ENCODE measurements at places on chromosomes 11 and 22.

GRCh38 chr11:87030458-87031054, 7.2 kb upstream of the TMEM135 start:
- no peak for DNase-seq

DNA sequence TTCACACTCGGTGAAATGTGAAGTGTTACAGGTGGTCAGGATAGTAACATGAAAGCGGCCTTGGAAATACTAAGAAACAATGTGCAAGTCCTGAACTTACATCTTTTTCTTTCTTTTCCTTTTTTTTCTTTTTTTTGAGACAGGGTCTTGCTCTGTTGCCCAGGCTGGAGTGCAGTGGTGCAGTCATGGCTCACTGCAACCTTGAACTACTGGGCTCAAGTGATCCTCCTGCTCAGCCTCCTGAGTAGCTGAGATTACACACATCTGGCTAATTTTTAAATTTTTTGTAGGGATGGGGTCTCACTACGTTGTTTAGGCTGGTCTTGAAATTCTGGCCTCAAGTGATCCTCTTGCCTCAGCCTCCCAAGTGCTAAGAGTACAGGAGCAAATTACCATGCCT, 252.6 kb downstream of the SWAP70 start:
- DNase-seq: no peak

DNA sequence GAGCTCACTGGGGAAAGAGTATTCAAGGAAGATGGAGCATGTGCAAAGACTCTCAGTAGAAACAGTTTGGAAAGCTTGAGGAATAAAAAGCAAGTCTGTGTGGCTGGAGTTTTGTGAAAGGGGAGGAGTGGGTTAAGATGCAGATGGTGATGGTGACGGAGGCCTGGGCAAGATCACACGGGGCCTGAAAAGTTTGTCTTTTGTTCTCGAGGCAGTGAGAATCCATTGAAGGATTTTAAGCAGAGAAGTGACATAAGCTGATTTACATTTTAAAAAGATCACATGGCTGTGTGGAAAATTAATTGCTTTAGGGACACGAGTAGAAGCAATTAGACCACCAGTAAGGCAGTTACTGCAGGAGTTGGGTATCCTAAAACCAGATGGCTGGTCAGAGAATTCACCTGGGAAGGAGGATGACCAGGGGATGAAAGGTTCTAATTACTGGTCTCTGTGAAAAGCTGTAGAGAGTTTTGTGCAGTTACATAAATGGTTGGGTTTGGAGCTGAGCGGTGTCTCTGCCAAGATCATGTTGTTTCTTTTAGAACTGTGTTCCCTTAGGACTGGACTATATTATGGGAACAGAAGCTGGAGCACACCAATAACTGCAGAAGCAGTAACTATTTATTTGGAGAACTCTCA, 7.1 kb downstream of the RRP8 start:
- DNase-seq: no peak

DNA sequence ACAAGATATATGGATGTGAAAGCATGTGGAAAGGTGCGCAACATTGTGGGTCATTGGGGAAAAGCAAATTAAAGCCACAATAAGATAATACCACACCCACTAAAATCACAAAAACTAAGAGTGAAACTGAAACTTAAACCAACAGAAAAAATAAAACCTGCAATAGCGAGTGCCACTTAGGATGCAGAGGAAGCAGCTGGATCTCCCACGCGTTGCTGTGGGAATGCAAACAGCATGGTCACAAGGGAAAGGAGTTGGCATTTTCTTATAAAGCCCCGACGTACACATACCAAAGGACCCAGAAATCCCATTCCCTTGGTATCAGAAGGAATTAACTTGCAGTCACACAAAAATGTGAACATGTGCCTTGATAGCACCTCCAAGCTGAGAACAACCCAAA, 712.0 kb downstream of the TBC1D22A start:
- DNase-seq: no peak

- DNase-seq: no peak
Observed at GRCh38 chr11:82889133-82890001, 10.9 kb downstream of the PRCP start.
